ENCODE measurements at places on chromosomes 6 and 20.

- DNase-seq: no peak
Observed at GRCh38 chr6:7658543-7658942, 67.4 kb upstream of the BMP6 start.

DNA sequence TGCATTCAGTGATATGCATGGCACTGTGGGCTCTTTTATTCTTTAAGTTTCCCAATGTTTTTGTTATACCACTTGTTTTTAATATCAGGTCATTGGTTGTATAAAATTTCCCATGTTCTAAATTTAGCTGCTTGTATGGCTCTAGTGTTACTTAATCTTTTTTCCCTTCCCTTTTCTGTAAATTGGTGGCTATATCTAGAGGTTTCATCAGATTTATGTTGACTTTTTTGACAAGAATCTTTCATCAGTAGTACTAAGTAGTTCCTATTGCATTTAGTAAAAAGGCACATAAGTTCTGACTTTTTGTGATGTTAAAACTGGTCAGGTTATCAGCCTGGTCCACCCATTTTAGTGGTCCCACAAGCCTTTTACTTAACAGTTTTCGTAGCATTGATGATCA lies 51.1 kb downstream of the MMS22L start:
- no peak for DNase-seq

DNA sequence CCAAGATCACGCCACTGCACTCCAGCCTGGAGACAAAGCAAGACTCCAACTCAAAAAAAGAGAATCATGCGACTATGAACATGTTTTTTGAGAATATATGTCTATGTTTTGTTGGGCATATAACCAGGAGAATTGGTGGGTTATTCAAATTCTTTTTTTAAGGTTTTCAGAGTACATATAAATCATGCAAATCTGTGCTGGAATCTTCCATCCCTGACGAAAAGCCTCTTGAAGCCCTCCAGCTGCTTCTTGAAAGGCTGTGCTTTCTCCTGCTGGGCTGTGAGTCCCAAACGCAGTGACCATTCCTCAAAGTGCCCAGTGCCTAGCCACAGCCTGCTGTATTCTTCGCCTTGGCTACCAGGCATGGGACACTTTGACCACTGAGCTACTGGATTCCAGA lies 9.2 kb upstream of the RAB22A start:
- DNase-seq: no peak

DNA sequence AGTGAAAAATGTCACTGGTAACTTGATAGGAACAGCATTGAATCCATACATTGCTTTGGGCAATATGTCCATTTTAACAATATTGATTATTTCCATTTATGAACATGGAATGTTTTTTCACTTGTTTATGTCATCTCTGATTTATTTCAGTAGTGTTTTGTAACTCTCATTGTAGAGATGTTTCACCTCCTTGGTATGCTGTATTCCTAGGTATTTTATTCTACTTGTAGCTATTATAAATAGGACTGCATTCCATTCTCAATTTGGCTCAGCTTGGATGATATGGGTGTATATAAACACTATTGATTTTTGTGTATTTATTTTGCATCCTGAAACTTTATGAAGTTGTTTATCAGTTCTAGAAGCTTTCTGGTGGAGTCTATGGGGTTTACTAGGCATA lies 730.3 kb downstream of the DOK5 start:
- no peak for DNase-seq

DNA sequence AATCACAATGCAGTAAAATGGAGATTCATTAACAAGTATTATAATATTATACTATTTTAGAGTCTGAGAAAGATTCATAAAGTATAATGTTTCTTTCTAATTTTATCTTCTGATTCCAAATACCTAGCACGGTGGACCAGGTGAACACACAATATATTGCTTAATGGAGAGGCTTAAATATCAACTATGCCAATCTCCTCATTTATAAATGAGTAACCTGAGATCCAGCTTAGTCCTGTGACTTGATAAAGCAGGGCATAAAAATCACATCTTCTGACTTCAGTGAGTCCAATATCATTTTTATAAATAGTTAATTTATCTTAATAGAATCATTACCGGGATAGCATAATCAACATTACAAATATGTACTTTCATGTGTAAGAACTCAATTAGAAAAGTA lies 144.4 kb upstream of the GJE1 start:
- no peak for DNase-seq

GRCh38 chr20:52054123-52054522 lies 137.5 kb downstream of the ZFP64 start:
- DNase-seq: no peak

DNA sequence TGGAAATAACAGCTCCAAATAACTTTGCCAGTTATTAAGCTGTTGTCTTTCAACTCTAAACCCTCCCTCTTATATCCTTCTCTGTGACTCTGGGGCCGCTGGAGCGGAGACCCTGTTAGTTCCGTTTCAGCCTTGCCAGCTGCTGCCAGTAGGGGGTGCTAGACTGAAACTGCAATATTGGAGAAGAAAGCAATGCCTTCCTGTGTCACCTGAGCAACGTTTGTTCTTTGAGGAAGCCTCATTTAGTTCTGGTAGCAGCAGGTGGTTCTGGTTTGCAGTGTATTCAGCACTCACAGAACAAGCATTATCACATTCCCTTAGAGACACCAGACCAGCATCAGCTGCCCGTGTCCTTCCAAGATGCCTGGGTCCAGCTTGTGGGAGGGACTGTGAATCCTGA lies 22.9 kb upstream of the JAG1 start:
- no peak for DNase-seq

DNA sequence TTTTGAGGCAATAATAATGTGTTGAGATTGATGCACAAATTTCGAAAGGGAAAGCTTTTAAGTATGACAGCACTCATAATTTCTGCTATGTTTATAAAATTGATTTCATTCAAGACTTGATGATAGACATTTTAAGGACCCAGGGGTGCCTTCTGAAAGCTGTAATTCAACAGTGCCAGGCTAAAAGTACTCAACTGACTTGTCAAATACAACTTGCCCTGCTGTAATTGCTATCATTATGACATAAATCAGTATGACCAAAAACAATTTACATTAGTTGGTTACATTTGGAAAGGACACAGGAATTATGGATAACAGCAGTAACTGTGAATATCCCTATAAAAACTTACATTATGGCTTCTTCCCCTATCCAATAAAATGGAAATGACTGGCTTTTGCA lies 178.9 kb downstream of the MMUT start:
- no peak for DNase-seq

DNA sequence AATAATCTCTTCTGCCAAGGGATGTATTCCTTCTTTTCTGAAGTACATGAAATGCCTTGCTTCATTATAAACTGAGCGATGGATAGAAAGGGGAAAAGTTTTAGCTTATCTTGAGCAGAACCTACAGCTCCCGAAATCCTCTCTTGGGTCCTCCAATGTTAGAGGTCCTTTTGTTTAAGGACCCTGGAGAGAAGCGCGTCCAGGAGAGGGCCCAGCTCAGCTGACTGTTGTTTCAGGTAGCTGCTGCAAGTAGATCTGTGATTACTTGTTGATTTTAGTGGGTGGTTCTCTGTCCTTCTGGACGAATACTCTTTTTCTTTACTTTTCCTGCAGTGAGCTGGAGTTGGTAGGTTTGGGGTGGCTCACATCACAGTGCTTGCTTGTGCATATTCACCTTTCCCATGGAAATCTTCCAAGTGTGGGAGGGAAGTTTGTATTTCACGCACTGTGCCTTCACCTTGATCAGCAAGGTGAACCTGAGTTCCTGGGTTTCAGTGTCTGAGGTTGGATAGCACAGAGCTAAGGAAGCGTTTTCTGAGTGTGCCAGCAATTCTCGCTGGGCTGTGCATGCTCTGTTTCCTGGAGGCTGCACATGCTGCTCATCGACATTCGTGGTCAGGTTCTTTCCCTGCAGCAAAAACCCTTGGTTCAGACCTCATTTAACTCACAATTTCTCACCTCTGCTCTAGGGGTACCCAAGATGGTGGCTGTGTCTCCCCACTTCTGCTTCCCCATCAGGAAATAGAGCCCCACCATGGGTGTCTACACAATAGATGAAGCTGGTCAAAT lies 176.3 kb downstream of the JARID2 start:
- DNase-seq: no peak

DNA sequence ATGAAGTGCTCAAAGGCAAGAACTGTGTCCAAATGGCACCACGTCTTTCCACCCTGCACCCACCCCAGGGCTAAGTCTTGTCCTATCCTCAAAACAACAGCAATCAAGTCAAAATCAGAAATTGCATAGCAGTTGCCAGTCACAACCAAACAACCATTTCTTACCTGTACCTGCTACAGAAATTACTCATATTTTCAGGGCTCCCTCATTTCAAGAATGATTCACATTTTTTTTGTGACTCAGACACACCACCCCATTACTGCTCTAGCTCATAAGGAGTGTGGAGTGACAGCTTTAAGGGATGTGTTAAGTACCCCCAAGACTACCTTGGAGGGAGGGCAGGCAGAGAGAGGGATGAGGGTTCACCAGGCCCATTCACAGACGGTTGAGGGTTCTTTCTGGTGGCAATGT lies 111.7 kb downstream of the TRERF1 start:
- no peak for DNase-seq

GRCh38 chr6:45044510-45045252 lies 283.4 kb upstream of the RUNX2 start:
- no peak for DNase-seq

- DNase-seq: no peak
Observed at GRCh38 chr20:10350188-10350842, 83.7 kb downstream of the MKKS start.

DNA sequence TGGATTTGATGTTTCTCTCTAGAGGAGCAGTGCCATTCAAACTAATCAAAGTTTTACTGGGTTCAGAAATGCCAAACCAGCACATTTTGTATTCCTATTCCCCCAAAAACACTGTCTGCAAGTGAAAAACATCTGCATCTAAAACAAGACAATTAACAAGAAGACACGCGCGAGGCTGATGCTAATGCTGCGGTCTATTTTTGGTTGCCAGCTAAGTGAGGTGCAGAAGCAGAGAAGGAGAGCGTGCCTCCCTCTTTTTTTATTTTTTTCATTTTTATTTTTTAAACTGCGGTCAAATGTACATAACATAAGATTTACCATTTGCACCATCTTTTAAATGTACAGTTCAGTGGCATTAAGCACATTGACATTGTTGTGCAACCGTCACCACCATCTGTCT lies 641.1 kb downstream of the DHX35 start:
- DNase-seq: no peak

- no peak for DNase-seq
Observed at GRCh38 chr6:25286891-25287290, 7.7 kb downstream of the CARMIL1 start.

GRCh38 chr6:90936286-90936685 lies 349.4 kb upstream of the MAP3K7 start:
- no peak for DNase-seq

DNA sequence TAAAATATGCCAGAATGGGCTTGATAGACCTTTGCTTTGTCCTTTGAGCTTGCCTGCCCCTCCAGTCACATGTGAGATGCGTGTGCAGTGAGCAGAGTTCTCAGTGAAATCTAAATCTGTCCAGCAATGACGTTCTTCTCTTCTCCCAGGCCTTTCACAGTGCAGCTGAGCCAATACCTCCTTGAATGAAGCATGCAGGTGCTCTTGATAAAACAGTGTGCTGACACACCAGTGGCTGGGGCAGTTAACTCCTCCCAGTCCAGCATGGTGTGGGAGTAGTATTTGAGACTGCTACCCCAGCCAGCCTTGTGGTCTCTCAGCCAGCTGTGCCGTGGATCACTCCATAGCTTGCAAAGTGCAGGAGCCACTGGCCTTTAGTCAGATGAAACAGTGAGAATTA lies 240.5 kb downstream of the FARS2 start:
- DNase-seq: no peak

GRCh38 chr6:167796192-167796981 lies 30.3 kb upstream of the AFDN start:
- DNase-seq: no peak

- DNase-seq: no peak
Observed at GRCh38 chr6:142241061-142241460, 60.7 kb upstream of the ADGRG6 start.

- DNase-seq: no peak
Observed at GRCh38 chr6:167567142-167568033, 242.5 kb downstream of the TTLL2 start.

DNA sequence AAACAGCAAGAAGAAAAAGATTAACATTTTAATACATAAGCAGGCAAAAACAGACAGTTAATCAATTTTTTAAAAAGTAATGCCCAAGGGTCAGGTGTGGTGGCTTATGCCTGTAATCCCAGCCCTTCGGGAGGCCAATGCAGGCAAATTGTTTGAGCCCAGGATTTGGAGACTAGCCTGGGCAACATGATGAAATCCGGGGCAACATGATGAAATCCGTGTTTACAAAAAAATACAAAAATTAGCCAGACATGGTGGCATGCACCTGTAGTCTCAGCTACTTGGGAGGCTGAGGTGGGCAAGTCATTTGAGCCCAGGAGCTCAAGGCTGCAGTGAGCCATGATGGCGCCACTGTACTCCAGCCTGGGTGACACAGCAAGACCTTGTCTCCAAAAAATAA lies 94.1 kb upstream of the DST start:
- no peak for DNase-seq

- DNase-seq: no peak
Observed at GRCh38 chr6:29946223-29947076, 4.1 kb downstream of the HLA-A start.
